ENCODE measurements at places on chromosomes 16 and 17.

DNA sequence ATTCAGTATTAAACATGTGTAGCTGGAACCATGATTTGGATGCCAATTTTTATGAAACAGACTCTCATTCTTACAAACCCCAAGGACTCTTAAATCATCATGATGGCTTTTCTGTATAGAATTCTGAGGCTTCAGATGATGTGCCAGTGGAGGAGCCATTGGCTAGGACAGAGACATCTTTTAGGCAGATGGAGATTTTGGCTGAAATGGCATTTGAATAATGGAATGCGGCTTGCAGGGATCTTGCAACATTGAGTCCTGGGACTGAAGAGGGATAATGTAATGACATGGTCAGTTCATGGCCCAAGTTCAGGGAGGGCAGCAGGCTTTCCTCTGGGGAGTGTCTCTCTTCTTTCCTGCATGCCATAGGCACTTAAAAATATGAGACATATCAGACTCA is 172.4 kb downstream of the ABCA8 start:
- peaks cover 8% of the 10 kb centered on the region for H3K27me3 ChIP-seq
- H3K4me3 ChIP-seq, result no peak overlapping the region
- H3K4me1 ChIP-seq, result no peaks in the 10 kb centered on the region
- no peak overlapping the region for H3K27ac ChIP-seq
- DNase-seq, result no peak

DNA sequence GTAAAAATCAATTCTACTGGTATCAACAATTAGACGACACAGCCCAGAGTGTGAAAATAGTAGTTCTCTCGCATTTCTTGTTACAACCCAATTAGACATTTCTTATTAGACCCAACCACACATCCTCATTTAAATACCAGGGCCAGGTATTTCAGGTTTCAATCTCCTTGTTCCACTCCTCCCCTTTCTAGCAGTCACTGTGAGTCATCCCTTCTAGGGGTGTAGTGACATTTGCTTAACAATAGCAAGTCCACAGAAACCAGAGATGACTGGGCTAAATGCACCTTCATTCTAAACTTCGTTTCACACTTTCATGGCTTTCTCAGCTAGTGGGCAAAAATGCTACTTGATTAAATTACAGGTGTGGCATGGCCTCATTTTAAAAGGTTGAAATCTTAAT is 116.9 kb upstream of the CACNG3 start:
- H3K36me3 ChIP-seq, result no peaks in the 10 kb centered on the region
- no peaks in the 10 kb centered on the region for H3K4me1 ChIP-seq
- H3K27ac ChIP-seq, result no peak overlapping the region

DNA sequence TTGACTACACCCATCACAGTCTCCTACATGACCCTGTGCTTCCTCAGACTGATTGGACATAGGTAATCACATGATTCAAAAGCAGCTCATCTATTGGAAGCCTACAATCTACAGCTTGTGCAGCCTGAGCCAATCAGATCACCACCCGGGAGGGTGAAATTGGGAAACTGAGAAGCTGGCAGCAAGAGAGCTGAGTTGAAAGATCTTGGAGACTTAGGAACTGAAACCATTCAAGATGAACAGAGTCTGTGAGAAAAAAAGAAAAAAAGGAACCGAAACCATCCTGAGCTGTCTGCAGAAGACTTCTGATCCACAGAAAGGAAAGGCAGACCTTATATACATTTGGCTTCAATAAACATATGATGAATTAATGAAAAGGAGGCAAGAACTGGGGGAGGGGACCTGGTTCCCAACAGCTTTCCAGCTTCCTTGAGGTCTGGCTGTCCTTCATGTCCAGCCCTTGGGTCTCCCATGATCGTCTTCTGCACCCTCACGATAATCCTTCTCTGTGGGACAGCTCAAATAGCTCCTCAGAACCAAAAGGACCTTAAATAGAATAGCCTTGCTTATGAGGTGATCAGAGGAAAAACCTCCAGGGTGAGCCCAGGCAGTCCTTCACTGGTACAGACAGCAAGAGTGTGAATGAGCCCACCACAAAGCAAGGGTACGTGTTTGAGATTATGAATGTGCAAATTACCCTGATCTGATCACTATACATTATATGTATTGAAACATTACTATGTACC is 32.6 kb downstream of the PLXDC1 start:
- H3K27me3 ChIP-seq, result no peaks in the 10 kb centered on the region
- H3K36me3 ChIP-seq, result no peaks in the 10 kb centered on the region
- no peaks in the 10 kb centered on the region for H3K4me1 ChIP-seq
- H3K4me3 ChIP-seq, result no peak overlapping the region

DNA sequence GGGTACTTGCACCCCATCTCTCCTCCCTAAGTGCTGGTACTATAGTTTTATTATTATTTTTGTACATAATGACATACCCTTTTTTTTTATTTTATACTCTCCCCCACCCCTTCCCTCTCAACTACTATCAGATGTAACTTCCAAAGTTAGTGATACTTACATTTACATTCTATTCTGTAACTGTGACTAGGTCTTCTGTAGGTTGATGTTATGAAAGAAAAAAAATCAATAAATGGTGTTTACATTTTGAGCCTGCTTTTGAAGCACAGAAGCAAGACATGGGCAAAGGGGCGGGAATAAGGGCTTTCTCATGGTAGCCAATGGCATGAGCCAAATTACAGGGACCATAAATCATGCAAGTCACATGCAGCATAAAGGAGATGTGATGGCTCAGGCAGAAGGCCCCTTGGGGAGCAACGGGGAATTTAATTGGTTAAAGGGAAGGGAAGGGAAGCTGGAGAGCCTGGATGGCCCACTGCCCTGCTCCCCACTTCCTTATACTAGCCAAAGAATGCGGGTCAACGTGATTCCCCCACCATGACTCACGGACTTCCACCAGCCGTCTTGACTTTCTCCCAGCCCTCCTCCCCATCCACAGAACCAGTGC is 2.4 kb upstream of the ACSF2 start:
- peaks cover 33% of the 10 kb centered on the region for H3K4me1 ChIP-seq
- peak overlapping the region; percentile 32 for H3K27ac ChIP-seq
- H3K27me3 ChIP-seq, result no peaks in the 10 kb centered on the region
- H3K36me3 ChIP-seq, result no peaks in the 10 kb centered on the region
- no peak overlapping the region for H3K4me3 ChIP-seq

DNA sequence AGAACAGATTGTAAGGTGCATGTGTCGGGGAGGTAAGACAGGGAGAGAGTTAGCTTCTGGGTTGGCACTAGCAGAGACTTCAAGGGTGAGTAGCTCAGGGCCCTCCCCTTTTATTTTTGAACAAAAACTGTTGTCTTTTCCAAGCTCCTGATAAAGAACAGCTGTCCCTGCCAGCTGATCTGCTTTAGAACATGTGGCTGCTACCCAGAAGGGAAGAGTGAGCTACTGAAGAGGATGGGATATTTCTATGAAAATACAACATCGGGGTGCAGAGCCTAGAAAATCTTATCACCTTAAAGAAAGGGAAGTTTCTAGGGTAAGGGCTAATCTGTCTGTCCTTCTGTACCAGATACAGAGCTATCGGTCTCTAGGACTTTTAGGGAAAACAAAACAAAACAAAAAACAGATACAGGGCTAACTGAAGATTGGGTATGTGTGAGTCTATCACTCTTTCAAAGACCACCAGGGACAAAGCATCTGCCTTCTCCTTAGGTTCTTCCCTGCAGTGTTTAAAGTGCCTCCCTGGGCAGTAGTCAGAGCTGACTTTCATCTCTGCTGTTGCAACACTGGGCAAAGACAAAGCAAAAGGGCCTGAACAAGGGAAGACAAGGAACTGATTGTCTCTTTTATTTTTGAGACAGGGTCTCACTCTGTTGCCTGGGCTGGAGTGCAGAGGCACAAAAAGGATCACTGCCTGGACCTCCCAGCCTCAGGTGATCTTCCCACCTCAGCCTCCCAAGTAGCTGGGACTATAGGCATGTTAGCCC is 5.0 kb upstream of the DHRS13 start:
- H3K27me3 ChIP-seq, result no peaks in the 10 kb centered on the region
- no peak for DNase-seq
- peak overlapping the region; percentile 88 for H3K27ac ChIP-seq
- no peak overlapping the region for H3K4me3 ChIP-seq
- peaks cover 76% of the 10 kb centered on the region for H3K36me3 ChIP-seq

DNA sequence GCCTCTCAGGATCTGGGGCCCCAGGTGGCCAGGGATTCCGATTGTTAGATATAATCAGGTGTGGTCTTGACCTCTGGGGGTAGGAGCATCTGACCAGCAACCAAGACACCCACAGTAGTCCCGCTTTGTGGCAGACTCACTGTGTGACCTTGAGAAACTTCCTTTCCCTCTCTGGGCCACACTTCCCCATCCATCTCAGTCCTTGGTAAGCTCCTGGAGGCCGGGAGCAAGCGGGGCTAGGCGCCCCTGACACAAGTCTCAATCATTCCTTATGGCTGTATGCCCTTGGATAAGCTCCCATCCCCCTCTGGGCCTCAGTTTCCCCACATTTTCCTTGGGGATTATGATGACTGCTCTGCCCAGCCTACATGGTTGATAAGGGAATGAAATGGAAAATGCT is 21.3 kb downstream of the CPNE2 start:
- H3K4me1 ChIP-seq, result peaks cover 24% of the 10 kb centered on the region
- no peak for DNase-seq
- no peak overlapping the region for H3K27ac ChIP-seq
- no peaks in the 10 kb centered on the region for H3K27me3 ChIP-seq
- H3K36me3 ChIP-seq, result peaks cover 4% of the 10 kb centered on the region
- H3K4me3 ChIP-seq, result no peak overlapping the region

- H3K27me3 ChIP-seq, result no peaks in the 10 kb centered on the region
- DNase-seq, result no peak
- no peak overlapping the region for H3K27ac ChIP-seq
These were observed 20.4 kb upstream of the MPHOSPH6 start for GRCh38 chr16:82190386-82190785.

GRCh38 chr16:67299269-67299668 is 19.9 kb downstream of the PLEKHG4 start:
- no peak overlapping the region for H3K4me3 ChIP-seq
- no peak for DNase-seq
- H3K27ac ChIP-seq, result no peak overlapping the region
- H3K4me1 ChIP-seq, result peaks cover 15% of the 10 kb centered on the region
- no peaks in the 10 kb centered on the region for H3K36me3 ChIP-seq

Measured in esophagus squamous epithelium (tissue), 5 donors.